ENCODE measurements at places on chromosomes 2 and 18.

- no peak for DNase-seq
Observed at GRCh38 chr2:153786016-153786415, 85.7 kb upstream of the GALNT13 start.

GRCh38 chr18:79611040-79611681 lies 68.4 kb upstream of the CTDP1 start:
- no peak for DNase-seq

DNA sequence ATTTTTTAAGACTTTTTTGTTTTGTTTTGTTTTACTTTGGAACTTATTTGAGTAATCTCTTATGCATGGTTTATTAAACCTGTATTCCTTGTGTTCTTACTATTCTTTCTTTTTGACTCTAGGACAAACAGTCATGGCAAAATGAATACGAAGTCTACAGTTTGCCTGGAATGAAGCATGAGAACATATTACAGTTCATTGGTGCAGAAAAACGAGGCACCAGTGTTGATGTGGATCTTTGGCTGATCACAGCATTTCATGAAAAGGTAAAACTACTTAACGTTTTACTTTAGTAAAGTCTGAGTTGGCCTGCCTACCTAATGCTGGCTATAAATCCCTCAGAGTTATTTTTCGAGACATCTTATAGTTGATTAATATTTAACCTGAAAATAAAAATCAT lies 72.3 kb downstream of the ACVR2A start:
- no peak for DNase-seq

DNA sequence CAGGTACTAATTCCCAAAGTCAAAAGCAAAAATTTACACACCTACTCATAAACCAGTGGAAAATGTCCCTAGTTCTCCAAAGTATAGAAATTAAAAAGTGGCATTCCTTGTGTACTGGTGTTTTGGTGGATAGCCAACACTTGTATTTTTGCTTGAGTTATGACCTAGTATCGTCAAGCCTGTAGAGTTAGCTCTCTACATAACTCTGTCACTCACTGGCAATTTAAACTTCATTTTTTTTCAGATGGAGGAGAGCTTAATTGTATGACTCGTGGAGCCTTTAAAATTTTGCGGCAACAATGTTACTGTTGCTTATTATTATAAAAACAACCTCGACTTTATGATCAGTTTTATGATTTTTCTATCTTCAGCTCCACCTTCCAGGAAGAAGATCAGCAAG lies 58.7 kb downstream of the ITGB6 start:
- no peak for DNase-seq

DNA sequence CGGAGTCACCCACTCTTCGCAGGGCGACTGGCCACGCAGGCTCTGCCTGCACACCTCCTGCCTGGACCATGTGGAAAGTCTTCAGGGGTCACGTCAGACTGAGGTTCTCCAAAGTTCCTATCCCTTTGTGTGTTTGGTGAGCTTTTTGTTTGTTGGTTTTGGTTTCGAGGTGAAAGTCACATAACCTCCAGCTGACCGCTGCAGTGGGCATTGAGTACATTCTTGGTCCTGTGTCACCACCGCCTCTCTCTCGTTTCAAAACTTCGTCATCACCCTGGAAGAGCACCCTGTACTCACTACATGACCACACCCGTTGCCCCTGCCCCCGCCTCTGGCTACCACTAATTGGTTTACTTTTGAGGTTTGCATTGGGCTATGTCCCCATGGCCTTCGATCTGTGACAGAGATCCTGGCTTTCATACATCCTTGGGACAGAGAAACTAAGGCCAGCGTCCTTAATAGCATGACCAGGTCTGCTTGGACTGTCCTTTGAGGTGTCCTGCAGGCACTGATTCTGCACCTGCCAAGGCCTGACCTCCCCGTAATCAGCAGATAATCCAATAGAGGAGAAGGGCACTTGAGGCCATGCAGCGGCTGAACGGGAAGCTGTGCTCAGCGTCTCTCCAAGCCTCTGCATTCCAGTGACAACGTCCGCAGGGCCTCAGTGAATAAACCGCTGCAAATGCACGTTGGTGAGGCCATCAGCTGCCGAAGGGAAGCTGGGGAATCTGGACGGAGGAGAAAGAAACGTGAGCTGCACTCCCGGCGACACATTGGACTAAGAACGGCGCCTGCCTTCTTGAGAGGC lies 46.8 kb downstream of the SH3BP4 start:
- DNase-seq, result no peak

- no peak for DNase-seq
Observed at GRCh38 chr2:40466332-40466906, 14.5 kb upstream of the SLC8A1 start.

GRCh38 chr2:19048593-19049266 lies 309.7 kb downstream of the OSR1 start:
- no peak for DNase-seq

- DNase-seq, result no peak
Observed at GRCh38 chr2:165505514-165505913, 36.0 kb downstream of the CSRNP3 start.

DNA sequence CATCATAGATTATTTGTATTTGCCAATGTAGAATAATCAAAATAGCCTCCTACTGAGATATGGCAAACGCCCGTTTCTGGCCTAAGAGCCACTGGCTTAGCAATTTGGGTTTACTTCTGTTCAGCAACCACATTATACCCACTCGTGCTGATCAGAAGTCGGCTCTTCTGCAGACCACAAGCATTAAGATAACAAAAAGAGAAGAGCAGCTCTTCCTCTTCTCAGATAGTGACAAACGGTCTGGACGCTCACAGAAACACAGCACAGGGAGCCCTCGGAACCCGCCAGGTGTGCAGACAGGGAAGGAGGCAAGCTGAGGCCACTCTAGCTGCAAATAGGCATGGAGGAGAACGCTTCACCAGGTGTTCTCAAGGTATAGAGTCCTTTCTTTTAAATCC lies 164.0 kb downstream of the HDAC4 start:
- no peak for DNase-seq

- DNase-seq, result no peak
Observed at GRCh38 chr2:234770031-234770506, 181.7 kb upstream of the SH3BP4 start.

- no peak for DNase-seq
Observed at GRCh38 chr2:209582281-209582680, 158.4 kb downstream of the MAP2 start.

All from HFFc6 (cell line).